ENCODE measurements at places on chromosomes 11 and 22.

- DNase-seq = no peak
Measured at GRCh38 chr11:100676901-100677300, 10.2 kb upstream of the ARHGAP42 start.

GRCh38 chr22:32233091-32233490 is 22.1 kb downstream of the SLC5A4 start:
- no peak for DNase-seq

DNA sequence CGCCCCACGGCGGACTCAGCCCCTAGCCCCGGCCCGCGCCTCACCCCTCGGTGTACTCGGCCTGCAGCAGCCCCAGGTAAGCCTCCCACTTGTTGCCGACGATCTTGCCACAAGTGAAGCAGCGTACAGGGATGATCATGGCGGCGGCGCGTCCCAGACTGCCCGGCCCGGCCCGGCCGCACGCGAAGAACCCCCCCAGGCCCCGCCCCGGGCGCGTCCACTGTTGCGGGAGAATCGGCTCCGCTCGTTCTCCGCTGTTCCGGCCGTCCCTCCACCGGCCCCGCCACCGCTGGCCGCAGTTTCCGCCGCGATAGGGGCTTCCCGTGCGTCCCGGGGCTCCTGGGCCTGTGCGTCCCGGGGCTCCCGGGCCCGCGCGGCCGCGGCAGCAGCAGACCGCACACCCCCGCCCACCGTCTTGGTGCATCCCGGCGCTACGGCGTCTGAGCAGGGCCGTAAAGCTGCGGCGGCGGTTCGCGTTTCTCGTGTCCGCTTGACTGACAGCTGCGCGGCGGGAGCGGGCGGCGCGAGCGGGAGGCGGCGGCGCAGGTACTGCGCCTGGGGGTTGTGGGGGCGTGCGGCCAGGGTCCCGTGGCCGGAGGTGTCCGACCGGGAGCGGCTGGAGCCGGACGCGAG is at the start of the genes POLR2L and TSPAN4:
POLR2L (minus strand) TSS at position 160 of the 633 bp plus-strand sequence; CDS start at position 139, 21 bp downstream.
TSPAN4 (plus strand) TSS at position 483 of the 633 bp plus-strand sequence. CDS start 7,453 bp downstream, outside the sequence.
- peak; percentile 56 for DNase-seq

DNA sequence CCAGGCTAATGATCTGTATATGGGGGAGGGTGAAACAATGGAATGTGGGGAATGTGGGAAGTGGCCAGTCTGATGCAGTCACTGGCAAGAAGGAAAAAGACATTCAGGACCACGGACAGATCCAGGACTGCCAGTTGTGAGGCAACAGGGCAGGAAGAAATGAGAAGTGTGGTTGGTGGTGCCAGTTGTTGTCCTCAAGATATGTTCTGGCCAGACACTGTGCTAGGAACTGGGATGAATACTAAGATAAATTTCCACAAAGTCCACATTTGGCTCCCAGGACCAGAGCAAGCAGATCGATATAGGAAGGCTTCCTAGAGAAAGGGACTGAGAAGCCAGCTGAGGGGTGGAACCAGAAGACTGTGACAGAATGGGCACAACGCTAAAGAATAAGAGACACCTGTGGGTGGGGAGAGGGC is 6.8 kb upstream of the TPBGL start:
- DNase-seq = peak; percentile 38

GRCh38 chr11:103875855-103876510 is 160.5 kb upstream of the DDI1 start:
- DNase-seq = no peak

DNA sequence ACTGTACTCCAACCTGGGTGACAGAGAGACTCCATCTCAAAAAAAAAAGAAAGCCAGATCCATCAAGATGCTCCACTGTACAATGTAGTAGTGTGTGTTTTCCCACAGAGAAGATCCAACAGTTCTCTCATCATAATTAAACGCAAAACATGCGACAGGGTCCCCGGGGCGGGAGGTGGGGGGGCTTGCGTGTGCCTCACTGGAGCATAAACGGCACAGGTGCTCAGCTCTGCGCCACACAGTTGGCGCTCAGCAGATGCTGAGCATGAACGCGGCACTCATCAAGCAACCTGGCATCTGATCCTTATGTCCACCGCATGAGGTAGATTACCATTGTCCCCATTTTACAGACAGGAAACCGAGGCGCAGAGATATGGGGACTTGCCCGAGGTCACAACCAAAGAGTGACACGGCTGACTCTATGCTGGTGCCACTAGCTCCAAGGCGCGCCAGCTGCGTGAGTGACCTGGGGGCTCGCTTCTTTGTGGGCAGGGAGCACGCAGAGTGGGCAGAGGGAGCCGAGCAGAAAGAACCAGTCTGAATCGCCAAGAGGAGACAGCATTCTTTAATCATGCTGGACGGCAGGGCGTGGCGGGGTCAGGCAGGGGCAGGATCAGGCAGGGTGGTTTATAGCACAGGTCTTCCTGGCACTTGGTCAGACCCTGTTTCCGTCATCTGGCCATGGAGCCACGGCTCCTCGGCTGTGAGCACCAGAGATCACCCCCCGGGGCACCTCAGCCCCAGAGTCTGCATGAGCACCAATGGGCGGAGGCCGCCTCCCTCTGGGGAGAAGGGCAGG is 8.2 kb downstream of the C1QTNF6 start:
- DNase-seq = no peak

- peak; percentile 16 for DNase-seq
Measured at GRCh38 chr11:85590848-85591483, 36.2 kb downstream of the DLG2 start.

DNA sequence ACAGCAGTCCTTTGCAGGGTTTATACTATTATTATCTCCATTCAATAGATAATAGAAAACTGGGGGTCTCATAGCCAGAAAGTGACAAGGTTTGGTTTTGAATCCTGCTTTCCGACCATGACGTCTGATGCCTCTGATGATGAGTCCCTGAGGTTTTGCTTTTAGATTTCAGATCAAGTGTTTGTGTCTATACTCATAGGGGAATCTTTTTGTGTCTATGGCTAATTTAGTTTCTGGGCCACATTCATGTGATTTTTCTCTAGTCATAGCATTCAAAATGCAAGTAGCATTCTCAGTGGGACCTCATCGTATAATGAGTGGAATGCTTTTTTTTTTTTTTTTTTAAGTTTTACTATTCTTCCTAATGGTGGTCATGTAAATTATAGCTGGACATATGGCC is 72.9 kb downstream of the TNRC6B start:
- DNase-seq = no peak

GRCh38 chr11:126149759-126150625 is 61.5 kb downstream of the RPUSD4 start:
- DNase-seq = no peak

GRCh38 chr11:2318123-2318522 is 16.3 kb downstream of the TSPAN32 start:
- DNase-seq = no peak

DNA sequence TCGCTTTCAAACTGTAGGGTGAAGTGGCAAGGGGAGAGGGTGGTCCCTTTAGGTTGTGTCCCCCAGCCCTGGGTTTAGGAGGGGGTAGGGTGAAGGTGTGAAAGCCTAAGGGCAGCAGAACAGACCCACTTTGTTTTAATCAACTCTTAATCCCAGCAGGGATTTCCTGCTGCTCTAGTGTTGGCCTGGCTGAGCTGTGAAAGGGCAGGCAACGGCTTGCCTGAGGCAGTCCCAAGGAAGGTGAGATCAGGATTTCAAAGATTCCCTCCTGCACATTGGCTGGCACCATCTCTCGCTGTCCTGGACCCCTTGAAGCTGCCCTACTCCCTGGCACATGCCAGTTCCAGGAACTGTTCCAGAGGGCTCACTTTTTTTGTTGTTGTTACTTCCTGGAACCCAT is 221.3 kb downstream of the INSC start:
- no peak for DNase-seq

- DNase-seq = no peak
Measured at GRCh38 chr11:125990244-125990643, 44.4 kb downstream of the VSIG10L2 start.

DNA sequence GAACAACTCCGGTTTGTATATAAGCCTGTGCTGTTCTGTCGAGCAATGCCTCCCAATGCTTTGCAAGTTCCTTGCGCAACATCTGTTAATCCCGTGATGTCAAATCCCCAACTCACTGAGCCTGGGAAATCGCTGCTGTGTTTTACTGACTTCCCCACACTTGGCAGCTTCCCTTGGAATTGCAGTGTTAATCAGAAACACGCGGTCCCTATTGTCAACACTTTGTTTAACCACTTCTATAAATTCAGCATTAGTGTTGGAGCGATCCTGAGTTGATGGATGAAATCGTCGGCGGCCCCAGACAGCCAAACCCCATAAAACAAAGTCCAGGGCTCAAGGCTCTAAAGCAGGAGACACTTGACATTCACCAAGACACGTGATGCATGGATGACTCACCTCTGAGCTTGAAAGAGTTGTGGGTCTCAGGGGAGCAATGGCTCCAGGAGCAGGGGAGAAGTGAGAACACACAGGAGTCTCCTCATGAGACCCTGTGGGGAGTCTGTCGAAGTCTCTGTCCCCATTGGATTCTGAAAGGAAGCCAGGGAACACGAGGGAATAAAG is 555.3 kb downstream of the MIAT start:
- peak; percentile 100 for DNase-seq

DNA sequence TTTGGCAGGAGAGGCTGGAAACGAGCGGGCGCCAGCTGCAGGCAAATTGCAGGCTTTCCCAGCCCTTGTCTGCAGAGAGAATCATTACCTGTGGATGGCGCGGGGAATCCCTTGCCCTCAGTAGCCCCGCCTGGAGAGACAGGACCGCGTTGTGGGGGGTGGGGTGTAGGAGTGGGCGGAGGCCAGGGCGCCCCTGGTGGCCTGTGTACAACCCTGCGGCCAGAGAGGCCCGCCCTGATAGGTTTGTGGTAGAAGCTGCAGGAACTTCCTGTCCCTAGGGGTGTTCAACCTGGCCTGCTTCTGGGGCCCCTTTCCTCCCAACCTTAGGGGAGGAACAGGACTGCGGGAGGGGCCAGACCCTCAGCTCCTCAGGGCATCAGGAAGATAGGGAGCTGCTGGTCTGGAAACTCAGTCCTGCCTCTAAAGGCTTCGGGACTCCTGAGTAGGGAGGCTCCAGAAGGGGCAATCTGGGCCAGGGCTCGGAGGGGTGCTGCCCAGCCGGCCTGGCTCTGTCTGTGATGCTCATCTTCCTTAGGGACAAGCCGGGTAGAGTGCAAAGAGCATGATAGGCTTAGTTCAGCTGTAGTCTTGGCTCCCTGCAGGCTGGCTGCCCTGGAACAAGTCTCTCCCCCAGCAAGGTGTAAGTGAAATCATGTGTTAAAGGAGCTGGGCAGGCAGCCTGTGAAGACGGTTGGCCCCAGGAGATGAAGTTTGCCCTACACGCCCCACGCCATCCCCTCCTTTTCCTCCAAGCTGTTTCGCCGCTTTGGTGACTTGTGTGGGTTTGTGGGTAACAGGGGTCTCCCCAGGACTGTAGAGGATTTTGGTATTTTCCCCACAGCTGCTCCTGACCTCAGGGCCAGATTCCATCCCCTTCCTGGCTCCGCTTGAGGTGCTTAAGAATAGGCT is 24.1 kb upstream of the SUSD2 start:
- DNase-seq = peak; percentile 21

DNA sequence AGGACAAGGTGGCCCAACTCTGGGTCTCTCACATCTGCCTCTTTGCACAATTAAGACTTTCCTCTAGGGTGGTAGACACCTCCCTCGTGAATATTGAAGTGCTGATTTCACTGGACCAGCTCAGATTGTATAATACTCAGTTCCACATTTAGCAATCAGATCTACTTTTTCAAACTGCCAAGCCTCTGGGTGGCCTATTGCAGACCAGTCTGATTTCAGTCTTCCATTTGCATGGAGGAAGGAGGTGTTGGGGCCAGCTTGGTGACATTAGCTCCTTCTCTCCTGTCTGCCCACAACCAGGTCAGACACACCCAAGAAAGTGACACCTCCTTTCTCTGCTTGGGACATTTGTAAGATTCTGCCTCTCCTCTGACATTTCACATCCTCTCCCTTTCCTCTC is 78.2 kb downstream of the PPFIBP2 start:
- no peak for DNase-seq

DNA sequence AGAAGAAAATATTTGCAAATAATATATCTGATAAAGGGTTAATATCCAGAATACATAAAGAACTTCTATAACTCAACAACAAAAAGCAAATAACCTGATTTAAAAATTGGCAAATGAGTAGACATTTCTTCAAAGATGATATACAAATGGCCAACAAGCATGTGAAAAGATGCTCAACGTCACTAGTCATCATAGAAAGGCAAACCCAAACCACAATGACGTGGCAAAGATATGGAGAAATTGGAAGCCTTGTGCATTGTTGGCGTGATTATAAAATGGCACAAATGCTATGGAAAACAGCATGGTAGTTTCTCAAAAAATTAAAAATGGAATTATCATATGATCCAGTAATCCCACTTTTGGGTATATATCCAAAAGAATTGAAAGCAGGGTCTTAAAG is 466.3 kb downstream of the TBC1D22A start:
- DNase-seq = no peak

DNA sequence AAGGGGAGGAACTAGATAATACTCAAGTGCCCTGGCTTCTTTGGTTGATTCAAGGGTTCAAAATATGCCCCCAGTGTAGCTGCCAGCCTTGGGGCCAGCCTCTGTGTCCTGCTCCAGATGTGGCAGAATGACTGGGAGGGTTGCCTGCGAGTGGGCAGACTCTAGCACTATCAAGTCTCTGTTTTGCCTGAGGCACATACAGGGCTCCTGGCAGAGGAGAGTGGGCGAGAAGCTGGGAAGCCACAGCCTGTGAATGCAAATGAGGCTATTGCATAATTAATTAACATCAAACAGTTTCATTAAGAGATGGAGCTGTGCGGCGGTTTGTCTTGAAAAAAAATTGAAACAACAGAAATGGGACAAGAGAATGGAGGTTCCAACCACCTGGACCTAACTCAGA is 50.8 kb downstream of the BUD13 start:
- DNase-seq = no peak

GRCh38 chr11:34332524-34332923 is 25.3 kb downstream of the ABTB2 start:
- DNase-seq = no peak

GRCh38 chr22:42431401-42432019 is 693 bp downstream of the NFAM1 start:
- no peak for DNase-seq

DNA sequence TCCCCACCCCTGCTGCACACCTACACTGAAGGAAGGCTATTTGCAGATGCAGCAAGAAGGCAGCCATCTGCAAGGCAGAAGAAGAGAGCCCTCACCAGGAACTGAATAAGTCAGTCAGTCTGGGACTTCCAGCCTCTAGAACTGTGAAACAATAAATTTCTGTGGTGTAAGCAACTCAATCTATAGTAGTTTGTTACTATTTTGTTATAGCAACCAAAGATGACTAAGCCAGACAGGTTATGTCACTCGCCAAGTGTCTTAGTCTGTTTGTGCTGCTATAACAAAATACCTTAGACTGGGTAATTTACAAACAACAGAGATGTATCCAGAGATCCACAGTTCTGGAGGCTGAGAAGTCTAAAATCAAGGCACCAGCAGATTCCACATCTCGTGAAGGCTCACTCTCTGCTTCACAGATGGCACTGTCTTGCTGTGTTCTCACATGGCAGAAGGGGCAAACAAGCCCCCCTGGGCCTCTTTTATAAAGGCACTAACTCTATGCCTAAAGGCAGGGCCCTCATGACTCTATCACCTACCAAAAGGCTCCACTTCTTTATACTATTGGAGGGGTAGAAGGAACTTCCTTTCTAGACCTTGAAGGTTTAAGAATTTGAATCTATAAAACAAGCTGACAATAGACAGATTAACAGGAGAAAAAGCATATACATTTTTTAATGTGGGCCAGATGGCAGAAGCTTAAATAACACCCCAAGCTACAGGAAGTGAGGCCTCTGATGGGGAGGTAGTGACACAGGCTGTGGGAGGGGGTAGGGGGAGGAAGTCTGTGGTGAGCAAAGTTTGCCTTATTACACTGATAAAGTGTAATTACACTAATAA is 12.3 kb downstream of the APOL6 start:
- DNase-seq = no peak

GRCh38 chr11:64694026-64694755 is 28.8 kb downstream of the NRXN2 start:
- DNase-seq = no peak

- DNase-seq = no peak
Measured at GRCh38 chr11:73366265-73366610, 10.0 kb upstream of the RELT start.

Data from retinal pigment epithelial cell (primary cell).